ENCODE measurements at places on chromosomes 1 and 21. TPM values are rescaled to one million over a fixed set of nuclear protein-coding genes. Genes with fewer than 3 reads are reported as not detected.

ZYG11B gene
- 26.8 TPM for total RNA-seq

DNA sequence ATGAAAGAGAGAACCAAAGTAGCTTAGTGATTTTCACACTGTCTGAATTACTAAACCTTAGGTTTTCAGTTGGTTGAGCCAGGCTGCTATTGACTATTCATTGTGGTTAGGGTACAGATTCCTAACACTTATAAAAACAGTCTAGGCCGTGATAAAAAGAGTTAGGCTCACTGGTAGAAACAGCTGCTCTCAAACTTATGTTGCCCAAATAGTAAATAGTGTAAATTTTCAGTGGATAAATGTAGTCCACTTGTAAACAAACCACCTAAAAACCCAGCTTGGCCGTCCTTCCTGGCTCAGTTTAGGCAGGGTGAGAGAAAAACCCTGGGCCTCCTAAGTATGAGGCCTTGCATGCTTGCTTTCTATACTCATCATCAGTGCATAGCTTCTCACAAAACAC lies 34.9 kb downstream of the ARID1A start:
- no peak for DNase-seq
- no peak overlapping the region for H3K4me3 ChIP-seq
- peaks cover 17% of the 10 kb centered on the region for H3K36me3 ChIP-seq
- H3K4me1 ChIP-seq, result peaks cover 35% of the 10 kb centered on the region

GRCh38 chr1:211874521-211875347 lies 44.2 kb upstream of the LPGAT1 start:
- H3K4me3 ChIP-seq, result no peak overlapping the region
- no peaks in the 10 kb centered on the region for H3K36me3 ChIP-seq
- no peaks in the 10 kb centered on the region for H3K4me1 ChIP-seq
- no peak overlapping the region for H3K27ac ChIP-seq
- no peak for DNase-seq

TIE1 gene
- total RNA-seq, result 0.19 TPM

GRCh38 chr21:16978309-16978895 lies 534.4 kb upstream of the CXADR start:
- no peaks in the 10 kb centered on the region for H3K27me3 ChIP-seq
- no peak overlapping the region for H3K27ac ChIP-seq
- DNase-seq, result no peak
- no peak overlapping the region for H3K4me3 ChIP-seq
- H3K4me1 ChIP-seq, result no peaks in the 10 kb centered on the region

Measured in naive thymus-derived CD4-positive, alpha-beta T cell (primary cell).